ENCODE measurements at places on chromosomes 1 and 21. TPM values are rescaled to one million over a fixed set of nuclear protein-coding genes. Genes with fewer than 3 reads are reported as not detected.

Gene BRDT
- not detected for total RNA-seq

Gene CYP4A22
- total RNA-seq = not detected

Gene S100A7
- not detected for total RNA-seq

- DNase-seq = no peak
Measured at GRCh38 chr1:46705408-46705807, 13.5 kb downstream of the EFCAB14 start.

GRCh38 chr1:40312238-40313205 is 4.6 kb downstream of the COL9A2 start:
- DNase-seq = no peak

Gene PRKCZ
- total RNA-seq = 14.4 TPM

Gene CDK18
- total RNA-seq = 177 TPM

Gene POU3F1
- total RNA-seq = not detected

- DNase-seq = no peak
Measured at GRCh38 chr1:222696741-222697140, 15.6 kb downstream of the AIDA start.

DNA sequence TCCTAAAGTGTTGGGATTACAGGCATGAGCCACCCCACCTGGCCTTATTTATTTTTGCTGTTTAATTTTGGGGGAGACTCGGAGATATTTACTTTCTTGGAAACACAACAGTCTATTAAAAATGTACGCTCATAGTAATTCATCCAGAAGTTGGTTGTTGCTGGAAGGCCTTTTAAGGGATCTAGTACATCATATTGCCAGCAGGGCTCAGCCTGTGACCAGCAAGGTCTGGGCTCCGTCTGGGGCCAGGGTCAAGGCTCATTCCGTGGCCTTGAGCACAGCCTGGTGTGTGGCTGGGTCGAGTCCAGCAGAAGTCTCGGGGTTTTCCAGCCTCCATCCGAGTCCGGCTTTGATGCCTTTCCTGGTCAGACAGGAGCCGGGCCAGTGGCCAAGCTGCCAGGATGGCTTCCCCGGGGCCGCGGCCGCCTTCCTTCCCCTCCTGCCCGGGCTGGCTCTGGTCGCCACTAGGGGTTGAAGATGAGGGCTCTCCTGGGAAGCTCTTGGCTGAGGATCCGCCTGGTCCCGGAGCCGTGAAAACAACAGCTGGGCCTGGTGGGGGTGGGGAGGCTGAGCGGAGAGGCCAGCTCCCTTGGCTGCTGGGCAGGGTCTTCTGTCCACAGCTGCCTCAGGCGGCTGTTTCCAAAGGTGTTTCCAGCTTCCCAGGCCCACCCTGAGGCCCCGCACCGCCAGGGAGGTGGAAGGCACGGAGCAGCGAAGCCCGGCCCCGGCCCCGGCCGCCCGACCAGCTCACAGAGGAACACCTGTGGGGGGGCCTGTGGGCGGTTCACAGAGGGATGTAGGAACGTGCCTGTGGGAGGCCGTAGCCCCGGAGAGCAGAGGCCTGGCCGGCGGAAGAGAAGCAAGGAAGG is 5.1 kb upstream of the VWA1 start:
- peak; percentile 89 for DNase-seq

DNA sequence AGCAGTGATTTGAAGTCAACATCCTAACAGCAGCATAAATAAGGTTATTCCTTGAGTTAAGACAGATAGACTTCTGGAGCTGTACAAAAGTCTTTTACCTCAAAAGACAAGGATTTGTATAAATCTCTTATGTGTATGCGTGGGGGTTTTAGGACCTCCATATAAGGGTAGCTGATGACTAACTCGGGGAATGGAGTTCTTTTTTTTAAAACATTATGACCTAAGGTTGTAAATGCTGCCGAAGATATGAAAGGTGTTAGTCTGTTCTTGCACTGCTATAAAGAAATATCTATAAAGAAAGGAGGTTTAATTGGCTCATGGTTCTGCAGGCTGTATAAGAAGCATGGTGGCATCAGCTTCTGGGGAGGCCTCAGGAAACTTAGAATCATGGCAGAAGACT is 90.4 kb downstream of the EPB41 start:
- no peak for DNase-seq

Gene TMEM54
- total RNA-seq = 15.2 TPM

Gene GJB4
- not detected for total RNA-seq

GRCh38 chr1:30083800-30084464 is 639.5 kb downstream of the MATN1 start:
- DNase-seq = peak; percentile 18

- no peak for DNase-seq
Measured at GRCh38 chr21:46391773-46392172, 66.9 kb upstream of the DIP2A start.

DNA sequence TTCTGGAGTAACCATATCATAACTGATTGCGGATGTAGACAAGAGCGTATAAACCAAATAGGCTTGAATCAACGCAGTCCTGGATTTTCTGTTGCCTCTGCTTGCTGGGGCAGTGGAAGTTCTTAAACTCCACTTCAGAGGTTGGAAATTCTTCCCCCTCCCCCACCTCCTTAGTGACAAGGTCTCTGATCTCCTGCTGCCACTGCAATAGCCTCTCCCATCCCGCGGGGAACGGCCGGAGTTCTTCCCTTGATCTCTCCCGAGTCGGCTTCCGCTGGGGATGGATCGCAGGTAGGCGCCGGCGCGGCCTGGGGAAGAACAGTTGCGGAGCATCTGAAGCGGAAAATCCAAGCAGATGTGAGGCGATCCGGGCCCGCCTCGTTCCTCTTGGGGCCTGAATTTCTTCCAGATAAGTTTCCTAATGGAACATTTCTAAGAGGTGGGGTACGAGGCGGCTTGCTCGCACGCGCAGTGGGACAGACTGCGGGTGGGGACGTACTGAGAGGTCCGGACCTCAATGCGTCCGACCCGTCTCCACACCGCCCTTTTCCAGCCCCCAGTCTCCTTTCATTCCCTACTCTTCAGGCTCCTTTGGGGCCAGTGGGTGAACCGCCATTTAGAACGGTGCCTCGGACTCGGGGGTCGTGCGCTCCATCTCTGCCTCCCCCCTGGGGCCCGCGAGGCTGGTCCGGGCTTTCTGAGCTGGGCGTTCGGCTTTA is 3.1 kb upstream of the SIM2 start:
- DNase-seq = no peak

Gene KMO
- total RNA-seq = not detected

DNA sequence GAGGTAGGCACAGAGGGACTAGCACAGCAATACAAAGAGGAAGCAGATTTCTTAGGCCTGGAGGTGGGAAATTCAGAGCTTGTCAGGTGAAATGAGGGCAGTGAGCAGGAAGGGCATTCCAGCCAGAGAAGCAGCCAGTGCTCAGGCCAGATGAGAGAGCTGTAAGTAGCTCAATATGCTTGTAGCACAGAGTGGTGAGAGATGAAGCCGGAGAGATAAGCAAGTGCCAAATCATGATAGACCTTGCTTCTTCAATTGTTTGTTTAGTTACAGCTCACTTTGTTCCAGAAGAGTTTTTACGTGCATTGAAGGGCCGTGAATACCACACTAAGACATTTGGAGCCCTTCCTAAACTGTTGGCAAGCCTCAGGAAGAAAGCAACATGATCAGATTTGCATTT is 42.0 kb upstream of the ADAMTS1 start:
- no peak for DNase-seq

- DNase-seq = no peak
Measured at GRCh38 chr1:1826356-1827088, 48.3 kb upstream of the NADK start.

DNA sequence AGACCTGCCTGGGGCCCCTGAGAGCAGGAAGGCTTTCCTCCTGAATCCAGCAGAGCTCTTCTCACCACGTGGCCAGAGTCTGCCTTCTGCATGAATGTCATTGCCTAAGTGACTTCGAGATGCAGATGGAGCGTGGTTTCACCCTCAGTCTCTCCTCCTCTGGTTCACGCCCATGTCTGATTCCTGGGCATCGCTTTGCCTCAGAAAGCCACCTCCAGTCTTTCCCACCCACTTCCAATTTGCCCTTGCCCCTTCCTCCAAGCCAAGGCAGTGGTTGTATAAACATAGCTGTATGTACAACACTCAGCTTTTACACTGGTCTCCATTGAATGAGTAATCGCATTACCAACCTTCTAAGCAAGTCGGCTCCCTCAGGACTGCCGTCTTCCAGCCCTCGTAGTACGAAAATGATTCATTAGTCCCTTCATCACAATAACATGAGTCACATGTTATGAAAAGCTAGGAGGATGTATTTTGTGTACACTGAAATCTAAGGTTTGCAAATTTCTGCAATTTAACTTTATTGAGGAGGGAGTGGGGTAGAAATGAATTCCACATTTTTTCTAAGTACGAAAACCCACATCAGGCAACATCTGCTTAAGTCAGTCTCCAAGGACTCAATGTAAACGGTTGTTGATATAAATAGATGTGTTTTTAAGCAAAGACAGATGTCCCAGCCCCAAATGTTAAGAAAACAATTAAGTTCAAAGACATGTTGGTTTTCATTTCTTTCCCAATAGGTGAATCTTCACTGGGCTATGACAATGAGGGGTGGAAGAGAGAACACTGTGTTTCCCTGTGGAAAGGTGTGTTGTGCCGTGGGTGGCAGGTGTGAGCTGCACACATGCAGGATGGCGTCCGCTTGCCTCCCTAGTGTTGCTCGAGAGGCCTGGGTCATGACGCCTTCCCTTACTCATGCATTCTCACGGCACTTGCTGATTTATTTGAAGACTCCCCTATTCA is 32.3 kb upstream of the ETS2 start:
- DNase-seq = no peak

GRCh38 chr1:26469558-26469957 is 2.7 kb upstream of the HMGN2 start:
- DNase-seq = no peak

Gene ASH1L
- total RNA-seq = 47.5 TPM

Gene LCE1C
- not detected for total RNA-seq

Data from heart right ventricle (tissue), 16 donors.